ENCODE measurements at places on chromosomes 3 and 15.
A peak's percentile ranks its signal among the peaks of the same experiment; 100 is the strongest.

DNA sequence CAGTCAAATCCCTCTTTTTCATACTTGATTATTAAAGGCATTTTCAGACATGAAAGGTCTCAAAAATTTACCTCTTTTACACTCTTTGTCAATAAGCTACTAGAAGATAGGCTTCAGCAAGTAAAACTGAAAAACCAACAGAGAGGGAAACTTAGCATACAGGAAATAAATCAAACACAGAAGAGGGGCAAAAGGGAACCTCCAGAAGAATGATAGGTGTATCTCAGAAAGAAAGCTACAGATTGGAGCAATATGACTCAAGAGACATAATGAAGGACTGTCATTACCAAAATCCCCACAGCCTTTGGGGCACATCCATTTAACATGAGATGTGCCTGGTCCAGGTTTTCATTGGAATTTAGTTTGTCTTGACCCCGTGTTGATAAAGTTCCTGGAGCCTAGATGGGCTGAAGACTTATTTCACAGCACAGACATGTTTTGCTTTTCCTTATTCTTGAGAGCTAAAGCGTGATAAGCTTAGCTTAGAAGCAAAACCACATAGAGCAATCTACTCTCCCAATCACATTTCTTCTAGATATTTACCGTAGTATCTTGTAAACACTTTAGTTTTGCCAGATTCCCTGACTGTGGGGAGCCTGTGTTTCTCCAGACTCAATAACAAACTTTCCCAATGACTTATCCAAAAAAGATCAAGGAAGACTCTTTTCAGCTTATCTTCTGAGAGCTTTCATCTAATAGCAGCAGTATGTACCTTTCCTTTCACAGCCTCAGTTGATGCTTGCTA lies 11.7 kb downstream of the LRRFIP2 start:
- DNase-seq: no peak

DNA sequence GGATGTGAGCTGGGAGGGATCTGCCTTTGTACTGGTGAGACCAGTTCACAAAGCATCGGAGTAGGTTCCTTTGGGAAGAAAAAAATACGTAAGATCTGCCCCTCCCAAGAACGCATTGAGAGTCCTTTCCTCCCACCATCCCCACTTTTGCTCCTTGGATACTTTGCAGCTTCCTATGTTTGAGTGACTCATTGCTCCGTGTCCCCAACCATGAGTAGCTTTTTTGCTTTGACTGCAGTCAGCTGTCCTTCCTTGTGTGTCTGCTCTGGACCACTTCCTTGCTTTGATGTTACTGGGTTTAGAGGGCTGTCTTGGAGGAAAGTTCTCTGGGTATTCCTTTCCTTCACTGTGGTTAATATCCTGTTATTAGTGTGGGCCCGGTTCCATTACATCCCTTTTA lies 43.2 kb upstream of the PTPN23 start:
- no peak for DNase-seq

- no peak for DNase-seq
These were observed 88.0 kb upstream of the IQSEC1 start for GRCh38 chr3:13161021-13161759.

DNA sequence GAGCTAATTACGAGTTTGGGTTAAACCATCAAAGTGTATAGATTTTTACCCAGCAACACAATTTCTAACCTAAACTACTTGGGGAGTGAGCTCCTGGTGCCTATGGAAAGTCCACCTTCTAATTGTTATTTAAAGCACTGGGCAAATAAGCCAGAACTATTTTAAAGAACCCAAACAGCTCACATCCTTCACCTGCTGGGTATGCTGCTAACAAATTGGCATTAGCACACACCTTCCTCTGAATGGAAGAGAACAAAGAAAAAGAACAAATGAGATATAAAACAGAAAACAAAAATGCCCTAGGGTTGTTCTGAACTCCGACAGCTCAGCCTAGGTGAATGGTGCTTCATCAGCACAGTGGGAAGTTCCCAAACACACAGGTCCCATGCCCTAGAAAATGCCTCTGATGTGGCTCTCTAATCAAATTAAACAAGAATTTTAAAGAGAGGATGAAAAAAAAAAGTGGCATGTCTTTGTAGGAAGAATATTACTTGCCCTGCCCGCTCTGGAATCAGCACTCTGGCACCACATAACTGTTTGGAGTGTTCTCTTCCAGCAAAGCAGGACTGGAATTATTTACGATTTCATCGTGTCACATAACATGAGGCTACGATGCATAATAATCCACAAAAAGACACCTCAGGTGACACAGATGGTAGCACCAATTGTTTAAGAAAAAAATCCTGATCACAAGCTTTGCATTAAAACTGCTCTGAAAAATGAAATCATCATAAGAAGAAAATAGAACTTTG lies 334.4 kb downstream of the GBE1 start:
- no peak for DNase-seq

- peak; percentile 79 for DNase-seq
These were observed 39.7 kb upstream of the PYGO1 start for GRCh38 chr15:55627730-55628368.

- no peak for DNase-seq
These were observed 12.4 kb upstream of the PDE8A start for GRCh38 chr15:84969257-84969656.

GRCh38 chr3:163561151-163561550 lies 1517.1 kb downstream of the SI start:
- no peak for DNase-seq

DNA sequence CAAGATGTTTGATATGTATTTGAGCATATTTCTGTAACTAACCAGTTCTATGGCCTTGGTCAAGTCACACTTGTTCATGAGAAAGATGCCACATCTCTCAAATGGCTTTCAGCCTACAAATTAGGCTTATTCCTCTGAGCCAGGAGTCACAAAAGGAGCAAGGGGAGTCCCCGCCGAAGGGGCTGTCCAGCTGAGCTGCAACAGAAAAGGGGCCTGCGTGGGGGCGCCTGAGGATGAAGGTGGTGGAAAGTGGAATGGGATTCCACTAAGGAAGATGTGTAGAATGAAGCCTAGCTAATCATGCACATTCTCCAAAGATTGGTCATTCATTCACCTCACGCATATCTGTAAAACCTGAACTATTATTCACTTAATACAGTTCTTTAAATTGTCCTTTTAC lies 19.1 kb downstream of the ALDH1L1 start:
- no peak for DNase-seq

- no peak for DNase-seq
These were observed 2.8 kb downstream of the DNASE1L3 start for GRCh38 chr3:58207954-58208353.

- no peak for DNase-seq
These were observed 16.1 kb downstream of the MAP2K1 start for GRCh38 chr15:66402761-66403284.

DNA sequence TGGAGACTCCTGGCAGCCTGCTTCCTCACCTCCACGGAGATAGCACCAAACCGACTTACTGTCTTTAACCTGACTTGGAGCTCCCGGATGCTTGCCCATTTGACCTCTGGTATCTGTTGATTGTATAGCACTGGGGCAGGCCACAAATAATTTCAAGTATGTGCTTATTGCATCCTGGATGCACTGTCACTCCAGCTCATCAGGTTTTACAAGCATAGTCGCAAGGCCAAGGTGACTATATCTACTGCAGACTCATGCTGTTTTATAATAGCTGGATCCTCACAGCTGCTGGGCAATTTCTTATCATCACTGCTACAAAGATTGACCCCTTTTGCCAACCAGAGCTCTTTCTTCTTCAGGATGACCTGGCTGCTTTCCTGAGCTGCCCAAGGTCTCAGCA lies 45.6 kb downstream of the PEX5L start:
- DNase-seq: peak; percentile 43

- no peak for DNase-seq
These were observed 500 bp upstream of the VGLL3 start for GRCh38 chr3:86991482-86991815.

GRCh38 chr3:73603762-73604171 lies 21.0 kb downstream of the PDZRN3 start:
- DNase-seq: no peak

DNA sequence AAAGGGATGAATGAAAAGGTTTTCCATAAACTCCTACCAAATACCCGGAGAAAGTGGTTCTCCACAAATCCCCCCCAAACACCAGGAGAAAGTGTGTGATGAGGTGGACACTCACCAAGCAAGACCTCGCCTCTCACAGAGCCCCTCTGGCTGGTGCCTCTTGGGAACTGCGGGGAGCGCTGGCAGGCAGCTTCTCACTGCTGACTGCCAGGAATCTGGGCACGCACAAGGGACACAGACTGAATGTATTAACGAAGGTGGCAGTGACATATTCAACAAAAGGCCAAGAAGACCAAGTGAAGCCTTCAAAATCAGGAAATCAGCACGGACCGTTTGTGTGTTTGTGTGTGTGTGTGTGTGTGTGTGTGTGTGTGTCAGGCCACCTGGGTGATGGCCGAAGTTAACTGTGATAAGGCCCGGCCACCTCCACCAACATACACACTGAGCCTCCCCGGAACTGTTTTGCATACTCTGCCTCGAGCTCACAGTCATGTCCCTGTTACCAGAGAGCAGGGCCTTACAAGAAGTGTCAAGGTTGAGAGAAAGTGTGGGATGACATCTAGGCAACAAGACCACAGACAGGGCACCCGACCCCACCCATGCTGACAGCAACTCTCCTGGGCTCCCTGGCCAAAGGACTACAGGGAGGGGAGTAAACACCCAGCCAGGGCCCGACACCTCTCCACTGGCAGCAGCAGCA lies 18.0 kb downstream of the ATP10A start:
- no peak for DNase-seq

DNA sequence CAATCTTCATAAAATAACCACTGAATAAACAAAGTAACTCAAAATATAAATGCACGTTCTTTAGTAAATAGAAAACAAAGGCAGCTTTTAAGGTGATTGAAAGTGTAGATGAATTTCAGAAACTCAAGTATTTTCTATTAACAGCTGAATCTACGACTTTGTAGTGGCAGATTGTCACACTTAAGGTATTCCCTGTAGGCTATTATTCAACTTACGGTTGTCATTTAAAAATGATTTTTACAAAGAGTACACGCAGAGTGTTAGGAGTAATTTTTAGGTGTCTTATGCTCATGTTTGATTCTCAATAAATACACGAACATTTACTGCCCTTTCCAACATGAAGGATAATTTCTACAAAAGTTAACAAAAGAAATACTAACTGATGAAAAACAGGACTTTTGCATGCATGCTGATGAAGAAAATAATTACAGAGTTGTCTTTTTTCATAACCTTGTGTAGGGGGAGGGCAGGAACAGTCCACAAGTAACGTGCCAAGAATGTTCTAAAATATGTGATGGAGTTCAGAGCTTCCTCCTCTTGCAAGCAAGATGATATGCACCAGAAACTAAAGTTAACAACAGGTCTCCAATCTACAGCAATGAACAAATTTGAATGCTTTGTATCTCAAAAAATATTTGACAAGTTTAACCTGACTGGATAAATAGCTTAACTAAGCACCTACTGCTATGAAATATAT lies 16.7 kb downstream of the DCBLD2 start:
- no peak for DNase-seq

DNA sequence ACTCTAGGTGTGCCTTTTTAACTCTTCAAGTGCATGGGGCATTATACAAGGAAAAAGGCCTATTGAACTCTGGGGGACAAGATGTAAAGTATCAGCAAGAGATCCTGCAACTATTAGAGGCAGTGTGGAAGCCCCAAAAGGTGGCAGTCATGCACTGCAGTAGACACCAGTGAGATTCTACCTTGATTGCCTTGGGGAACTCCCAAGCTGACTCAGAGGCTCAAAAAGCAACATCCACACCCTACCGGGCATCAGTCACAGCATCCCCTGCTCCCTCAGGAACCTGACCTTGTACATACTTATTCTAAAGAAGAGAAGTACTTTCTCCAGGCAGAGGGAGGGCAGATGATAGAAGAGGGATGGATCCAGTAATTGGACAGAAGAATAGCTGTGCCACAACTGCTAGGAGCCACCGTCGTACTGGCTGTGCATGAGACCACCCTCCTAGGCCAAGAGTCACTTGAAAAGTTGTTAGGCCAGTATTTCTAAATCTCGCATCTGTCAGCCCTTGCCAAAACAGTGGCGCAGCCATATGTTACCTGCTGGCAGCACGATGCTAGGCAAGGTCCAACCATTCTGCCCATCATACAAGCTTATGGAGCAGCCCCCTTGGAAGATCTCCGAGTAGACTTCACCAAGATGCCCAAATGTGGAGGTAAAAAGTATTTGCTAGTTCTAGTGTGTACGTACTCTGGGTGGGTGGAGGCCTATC lies 523.1 kb upstream of the FRG2C start:
- DNase-seq: peak; percentile 22

DNA sequence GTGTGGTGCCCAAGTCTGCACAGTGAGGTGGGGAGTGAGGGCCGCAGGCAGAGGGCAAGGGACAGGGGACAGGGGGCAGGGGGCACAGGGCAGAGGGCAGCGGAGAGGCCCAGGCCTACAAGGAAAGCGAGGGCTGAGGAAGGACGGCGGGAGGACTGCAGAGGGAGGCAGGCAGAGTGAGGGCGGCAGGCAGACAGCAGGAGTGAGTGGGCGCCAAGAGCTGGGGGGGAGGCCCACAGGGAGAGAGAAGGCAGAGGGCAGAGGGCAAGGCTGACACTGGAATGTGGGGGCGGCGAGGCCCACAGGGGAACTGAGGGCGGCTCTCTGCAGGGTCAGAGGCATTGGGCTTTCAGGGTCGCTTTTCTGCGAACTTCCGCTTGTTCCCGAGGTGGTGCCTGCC lies 267.8 kb upstream of the NDN start:
- DNase-seq: no peak

DNA sequence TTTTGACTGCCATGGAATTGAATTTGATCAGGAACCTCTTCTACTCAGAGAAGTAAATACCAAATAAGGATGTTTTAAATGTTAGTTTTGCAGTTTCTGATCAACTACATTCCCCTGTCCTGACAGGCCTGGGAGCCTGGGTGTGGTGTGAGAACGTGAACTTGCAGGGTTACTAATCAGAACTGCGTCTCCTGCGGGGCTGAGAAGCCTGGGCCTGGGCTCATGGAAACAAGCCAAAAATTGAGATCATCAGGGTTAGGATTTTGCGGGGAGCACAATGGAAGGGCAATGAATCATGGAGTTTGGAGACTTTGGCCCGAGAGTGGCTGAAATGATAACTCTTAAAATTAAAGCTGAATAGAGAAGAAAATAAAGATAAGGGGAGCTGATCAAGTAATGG lies 47.8 kb upstream of the C3orf70 start:
- no peak for DNase-seq

GRCh38 chr3:181457756-181458155 lies 254.0 kb upstream of the SOX2 start:
- no peak for DNase-seq

Data from SW480 (cell line).